ENCODE measurements at places on chromosomes 13 and 19.

DNA sequence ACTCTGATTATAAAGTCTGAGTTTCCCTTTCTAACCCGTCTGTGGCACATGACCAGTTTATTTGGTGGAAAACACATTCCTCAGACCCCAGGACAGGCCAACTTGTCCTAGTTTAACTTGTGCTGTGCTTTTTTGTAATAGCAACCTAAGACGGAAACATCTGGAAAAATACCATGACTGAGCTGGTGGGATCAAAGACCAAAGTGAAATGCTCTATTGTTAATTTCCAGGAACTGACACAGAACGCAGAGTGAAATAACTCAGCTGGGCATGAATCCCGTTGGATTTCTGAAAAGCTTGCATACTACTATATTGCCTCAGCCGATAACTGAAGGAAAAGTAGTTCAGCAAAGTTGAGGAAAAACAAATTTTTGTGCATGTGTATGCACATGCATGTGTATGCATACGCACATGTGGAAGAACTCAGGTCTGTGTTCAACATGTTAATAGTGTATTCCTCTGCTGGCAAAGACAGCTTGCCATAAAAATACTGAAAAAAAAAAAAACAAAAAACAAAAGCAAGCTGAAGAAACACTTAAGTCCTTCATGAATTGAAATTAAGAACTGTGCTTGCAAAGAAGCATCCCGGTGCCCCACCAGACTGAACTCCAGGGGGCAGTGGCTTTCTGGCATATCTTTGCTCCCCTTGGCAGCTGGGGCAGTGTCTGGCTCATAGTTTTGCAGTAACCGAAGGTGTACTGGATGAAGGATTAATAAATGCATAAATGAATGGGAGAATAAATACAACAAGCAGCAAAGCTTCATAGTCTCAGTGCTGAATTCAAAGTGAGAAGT lies 187.8 kb downstream of the LHFPL6 start:
- no peak for DNase-seq

DNA sequence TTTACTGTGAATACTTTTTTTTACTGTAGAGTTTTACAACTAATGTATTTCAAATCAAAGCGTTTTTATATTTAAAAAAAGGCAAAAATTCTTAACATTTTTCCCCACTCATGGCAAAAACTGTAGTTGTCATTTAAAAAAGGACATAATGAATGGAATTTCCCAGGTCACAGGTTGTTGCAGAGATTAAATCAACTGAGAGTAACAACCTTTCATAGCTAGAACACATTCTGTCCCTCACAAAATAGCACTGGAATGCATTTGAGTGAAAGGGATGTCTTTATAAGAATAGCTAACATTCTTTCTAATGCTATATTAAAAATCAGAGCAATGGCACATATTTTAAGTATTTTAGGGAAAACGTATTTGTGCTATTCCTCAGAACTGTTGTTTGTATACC lies 1393.3 kb upstream of the ATXN8OS start:
- no peak for DNase-seq

DNA sequence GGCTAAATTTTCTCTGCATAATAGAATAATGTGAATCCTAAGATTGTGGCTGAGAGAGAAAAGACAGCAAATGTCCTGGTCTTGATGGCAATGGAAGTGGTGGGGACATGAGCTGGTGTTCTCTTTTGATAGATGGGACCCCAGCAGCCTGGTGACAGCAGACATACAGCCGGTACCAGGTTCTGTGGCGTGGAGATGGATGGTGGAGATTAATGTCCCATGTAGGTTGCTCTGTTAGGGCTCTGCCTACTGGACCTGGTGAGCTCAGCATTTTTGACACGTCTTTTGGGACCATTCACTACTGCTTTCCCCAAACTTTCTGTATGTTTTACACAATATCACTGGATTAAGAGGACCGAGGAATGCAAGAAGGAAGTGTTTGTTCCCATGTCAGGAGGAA lies 8.2 kb upstream of the SIGLEC14 start:
- no peak for DNase-seq

DNA sequence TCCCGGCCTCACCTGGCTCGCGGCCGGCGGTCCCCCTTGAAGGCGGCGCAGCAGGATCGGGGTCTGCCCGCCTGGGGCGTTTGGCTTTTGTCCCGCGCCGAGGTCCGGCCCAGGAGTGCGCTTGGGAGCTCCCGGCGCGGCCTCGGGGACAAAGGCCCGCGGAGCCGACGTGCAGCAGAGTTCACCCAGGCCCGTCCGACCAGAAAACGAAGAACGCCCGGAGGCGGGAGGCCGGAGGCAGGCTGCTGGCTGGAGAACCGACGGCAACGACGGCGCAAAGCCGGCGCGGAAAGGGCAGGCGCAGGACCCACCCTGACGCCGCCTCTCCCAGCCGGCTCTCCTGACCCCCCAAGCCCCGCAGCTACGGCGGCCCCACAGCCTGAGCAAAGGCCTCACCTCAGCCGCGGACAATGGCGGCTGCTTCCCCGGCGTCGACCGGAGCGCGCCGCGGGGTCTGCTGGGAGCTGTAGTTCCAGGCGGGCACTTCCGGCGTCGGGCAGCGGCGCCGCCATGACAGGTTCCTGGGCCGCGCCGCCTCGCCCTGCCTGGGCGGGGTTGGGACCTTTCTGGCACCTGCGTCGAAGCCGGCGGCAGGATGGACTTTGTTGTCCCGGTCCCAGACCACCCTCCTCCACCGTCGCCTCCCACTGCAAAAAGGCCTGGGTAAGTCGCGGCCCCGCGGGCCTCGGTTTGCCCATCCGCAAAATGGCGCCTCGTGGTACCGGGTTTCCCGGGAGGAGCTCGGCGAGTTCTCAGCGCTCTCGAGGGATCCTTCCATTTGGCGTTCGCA lies at the start of gene ZNF606:
Gene ZNF606 (minus strand): TSS at position 437 of the 790 bp plus-strand sequence. CDS start 1,501 bp downstream, outside the sequence.
- peak; percentile 86 for DNase-seq

DNA sequence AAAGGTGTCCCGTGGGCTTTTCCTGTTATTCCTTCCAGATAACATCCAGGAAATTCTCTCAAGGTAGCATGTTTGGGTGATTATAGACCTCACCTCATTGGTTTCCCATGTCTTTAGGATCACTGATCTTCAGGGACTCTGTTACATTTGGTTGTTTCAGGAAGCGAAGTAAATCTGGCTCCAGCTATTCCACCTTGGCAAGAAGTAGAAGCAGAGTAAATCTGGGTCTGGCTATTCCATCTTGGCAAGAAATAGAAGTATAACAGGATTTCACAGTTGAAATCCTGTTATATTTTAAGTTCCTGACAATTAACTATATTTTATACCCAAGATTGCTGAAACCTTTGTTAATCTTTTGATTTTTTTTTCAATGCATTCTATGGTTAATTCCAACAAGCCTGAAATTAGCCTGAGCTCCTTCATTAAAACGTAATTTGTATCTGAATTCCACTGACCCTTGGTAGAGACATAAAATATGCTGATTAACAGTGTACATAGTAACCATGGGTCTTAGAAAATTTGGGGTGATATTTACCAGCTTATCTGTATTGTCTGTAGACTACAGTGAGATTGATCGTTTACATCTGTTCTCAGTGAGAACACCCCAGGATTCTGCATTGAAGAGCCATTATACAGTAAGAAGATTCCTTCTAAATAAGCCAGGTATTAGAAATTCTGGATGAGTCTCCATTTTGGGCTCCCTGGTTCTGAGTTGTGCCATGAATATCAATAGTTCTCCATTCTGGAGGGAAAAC lies 267.6 kb upstream of the SLITRK6 start:
- DNase-seq: no peak

DNA sequence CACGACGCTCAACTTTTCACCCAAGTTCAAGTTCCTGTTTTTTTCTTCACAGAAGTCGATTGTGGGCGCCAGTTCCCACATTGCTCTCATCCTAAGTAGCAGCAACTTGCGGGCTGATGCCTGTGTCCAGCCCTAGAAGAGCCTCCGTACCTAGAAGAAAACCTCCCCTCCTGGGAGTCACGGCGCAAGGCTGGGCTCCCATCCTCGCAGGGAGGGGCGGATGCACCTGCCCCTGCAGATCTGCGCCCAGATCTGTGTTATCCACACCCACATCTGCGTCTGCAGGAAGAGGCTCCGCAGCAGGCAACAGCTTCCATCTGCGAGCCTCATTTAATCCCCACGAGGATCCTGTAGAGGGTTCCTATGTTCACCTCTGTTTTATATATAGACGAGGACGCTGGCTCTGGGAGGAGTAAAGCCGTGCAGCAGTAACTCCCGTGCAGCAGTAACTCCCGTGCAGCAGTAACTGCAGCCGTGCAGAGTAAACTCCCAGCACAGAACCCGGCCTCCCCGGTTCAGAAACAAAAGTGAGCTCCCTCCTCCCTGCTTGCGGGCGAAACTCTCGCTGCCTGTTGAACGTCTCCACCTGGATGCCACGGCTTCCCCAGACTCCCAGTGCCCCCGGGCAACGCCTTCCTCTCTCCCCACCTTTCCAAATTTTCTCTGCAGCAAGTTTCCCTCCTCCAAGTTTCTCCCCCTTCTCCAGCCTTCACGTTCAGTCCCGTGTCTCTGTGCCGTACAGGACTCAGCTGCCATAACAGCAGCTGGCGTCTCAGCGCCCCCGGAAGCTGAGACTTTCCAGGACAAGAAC lies 23.5 kb upstream of the LAIR1 start:
- peak; percentile 64 for DNase-seq

DNA sequence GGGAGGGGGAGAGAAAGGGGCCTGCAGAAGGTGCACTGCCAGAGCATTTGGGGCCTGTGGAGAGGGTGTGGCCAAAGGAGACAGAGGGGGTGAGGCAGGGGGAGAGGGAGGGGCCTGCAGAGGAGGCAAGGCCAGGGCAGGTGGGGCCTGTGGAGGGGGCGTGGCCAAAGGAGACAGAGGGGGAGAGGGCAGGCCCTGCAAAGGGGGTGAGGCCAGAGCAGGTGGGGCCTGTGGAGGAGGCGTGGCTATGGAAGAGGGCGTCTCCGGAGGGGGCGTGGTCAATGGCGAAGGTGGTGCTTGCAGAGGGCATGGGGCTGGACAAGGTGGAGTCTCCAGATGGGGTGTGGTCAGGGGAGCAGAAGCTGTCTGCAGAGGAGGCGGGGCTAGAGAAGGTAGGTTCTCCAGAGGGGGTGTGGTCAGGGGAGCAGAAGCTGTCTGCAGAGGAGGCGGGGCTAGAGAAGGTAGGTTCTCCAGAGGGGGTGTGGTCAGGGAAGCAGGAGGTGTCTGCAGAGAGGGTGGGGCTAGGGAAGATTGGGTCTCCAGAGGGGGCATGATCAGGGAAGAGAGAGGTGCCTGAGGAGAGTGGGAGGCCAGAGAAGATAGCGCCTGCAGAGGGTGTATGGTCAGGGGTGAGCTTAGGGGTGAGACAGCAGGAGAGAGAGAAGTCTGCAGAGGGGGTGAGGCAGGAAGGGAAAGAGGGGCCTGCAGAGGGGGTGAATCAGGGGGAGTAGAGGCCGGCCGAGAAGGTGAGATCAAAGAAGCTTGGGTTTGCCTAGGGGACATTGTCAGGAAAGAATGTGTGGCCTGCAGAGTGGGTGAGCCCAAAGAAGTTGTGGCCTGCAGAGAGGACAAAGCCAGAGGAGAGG lies 3.4 kb downstream of the PRR36 start:
- peak; percentile 54 for DNase-seq

DNA sequence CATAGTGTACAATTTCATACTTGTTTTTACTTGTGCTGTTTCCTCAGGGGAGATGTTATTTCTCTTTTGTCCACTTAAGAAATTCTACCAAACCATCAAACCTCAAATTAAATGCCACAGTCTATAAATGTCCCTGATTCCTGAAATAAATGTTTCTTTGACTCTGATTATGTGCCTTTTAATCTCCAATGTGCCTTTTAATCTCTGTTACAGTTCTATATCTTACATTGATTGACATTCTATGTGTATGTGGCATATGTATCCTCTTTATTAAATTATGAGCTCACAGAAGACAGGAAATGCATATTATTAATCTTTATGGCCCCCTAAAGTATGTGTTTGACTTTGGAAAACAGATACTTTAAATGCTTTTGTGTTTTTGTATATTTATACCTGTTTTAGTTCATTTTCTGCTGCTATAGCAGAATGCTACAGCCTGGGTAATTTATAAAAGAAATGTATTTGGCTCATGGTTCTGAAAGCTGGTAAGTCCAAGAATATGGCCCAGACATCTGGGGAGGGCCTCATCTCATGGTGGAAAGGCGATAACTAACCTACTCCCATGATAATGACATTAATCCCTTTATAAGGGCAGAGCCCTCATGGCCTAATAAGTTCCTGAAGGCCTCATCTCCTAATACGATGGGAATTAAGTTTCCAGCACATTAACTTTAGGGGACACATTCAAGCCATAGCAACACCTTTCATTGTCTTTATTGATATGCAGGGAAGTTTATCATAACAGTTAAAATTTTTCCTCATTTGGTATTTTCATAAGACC lies 403.9 kb downstream of the LIG4 start:
- DNase-seq: no peak

DNA sequence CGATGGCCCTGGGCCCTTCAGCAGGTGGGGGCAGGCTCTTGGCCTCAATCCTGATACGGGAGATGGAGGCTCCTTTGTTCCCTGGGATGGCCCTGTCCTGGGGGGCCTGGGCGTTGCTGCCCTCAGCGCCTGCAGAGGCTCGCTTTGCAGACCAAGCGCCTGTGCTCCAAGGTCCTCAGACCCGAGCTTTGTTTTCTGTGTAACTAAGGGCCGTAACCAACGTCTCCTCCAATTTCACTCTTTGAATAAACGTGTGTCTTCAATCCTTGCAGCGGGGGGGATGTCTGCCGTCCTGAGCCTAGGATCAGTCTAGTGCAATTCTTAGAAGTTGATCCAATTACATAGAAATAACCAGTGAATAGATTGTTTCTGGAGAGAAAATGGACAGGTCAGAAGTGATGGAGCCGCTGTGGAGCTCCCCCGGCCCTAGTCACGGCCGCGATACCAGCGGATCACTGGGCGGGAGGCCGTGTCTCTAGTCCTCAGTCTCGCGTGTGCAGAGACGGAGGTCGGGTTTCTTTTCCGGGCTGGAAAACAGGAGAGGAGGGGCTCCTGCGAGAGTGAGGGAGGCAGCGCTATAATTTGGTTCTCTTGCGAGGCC lies 5.3 kb downstream of the PTBP1 start:
- no peak for DNase-seq

- DNase-seq: no peak
Measured at GRCh38 chr19:400976-401865, 7.7 kb downstream of the C2CD4C start.

GRCh38 chr13:97344265-97345175 lies 89.4 kb upstream of the RAP2A start:
- DNase-seq: peak; percentile 62

GRCh38 chr19:31418692-31419430 lies 69.6 kb upstream of the TSHZ3 start:
- no peak for DNase-seq

DNA sequence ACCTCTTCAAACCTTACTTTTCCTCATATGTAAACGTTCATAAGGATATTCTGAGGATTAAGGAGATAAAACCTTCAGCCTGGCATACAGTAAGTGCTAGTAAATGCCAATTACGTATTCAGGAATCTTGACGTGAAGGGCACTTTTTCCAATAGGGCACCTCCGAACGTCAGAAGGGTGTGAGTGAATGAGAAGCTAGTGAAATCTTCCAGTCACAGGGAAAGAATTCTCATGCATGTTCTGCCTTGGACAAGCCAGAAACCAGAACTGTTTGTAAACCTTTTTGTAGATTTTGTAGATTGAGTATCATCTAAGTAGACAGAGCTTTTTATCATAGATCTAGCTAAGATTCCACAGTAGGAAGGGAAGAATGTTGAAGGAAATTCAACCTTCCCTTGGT lies 16.5 kb downstream of the DGKH start:
- DNase-seq: no peak

GRCh38 chr13:75256922-75257321 lies 225.0 kb downstream of the TBC1D4 start:
- DNase-seq: no peak
